ENCODE measurements at places on chromosomes 12 and 14.

- no peak for DNase-seq
Observed at GRCh38 chr14:22113401-22113800, 439.8 kb upstream of the OR4E1 start.

DNA sequence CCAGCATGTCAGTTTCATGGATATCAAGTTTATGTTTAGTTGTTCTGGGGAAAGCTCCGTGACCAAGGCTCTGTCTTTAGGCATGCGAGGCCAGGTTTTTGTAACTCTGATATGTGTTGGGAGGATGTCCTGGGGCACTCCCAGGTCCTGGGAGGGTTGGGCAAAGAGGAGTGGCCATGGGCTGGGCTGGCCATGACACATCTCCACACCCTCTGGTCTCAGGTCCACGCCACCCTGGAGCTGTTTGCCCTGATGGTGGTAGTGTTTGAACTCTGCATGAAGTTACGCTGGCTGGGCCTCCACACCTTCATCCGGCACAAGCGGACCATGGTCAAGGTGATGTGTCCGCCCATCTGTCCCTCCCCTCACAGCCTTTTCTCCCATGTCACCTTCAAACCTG lies 46.4 kb downstream of the TPCN1 start:
- no peak for DNase-seq

DNA sequence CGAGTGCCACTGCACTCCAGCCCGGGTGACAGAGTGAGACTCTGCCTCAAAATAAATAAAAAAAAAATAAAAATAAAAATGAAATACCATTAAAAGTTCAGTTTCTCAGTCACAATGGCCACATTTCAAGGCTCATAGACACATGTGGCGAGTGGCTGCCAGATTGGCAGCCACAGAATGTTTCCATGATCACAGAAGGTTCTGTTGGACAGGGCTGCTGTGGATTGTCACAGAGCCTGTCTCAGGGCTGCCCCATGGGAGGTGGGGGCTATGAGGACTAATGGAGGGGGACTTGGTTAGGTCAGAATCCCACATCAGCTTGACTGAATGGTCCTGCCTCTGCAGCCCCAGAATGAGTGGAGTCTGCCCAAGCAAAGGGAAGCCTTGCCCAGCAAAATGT lies 3.8 kb upstream of the PLA2G1B start:
- no peak for DNase-seq

- DNase-seq: no peak
Observed at GRCh38 chr14:51643140-51643539, 8.6 kb upstream of the FRMD6 start.

DNA sequence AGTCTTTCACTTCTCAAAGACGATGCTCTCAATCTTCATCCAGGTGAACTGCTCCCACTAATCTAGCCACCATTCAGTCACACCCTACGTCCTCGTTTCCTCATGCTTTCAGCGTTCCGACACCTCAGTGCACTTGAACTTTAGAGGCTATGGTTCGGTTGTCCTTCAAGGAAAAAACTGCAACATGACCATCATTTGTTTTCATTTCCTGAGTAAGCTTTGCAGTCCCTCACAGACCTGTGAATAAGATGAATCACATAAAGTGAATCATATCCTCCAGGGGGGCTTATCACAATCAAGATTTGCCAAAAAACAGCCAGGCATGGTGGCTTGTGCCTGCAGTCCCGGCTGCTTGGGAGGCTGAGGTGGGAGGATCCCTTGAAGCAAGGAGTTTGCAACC lies 80.2 kb downstream of the TMCC3 start:
- DNase-seq: no peak

- no peak for DNase-seq
Observed at GRCh38 chr14:22535126-22535525, 53.9 kb downstream of the DAD1 start.

GRCh38 chr12:120920178-120920577 lies 16.0 kb upstream of the SPPL3 start:
- DNase-seq: no peak

GRCh38 chr14:92351750-92352149 lies 28.8 kb downstream of the SLC24A4 start:
- DNase-seq: no peak

DNA sequence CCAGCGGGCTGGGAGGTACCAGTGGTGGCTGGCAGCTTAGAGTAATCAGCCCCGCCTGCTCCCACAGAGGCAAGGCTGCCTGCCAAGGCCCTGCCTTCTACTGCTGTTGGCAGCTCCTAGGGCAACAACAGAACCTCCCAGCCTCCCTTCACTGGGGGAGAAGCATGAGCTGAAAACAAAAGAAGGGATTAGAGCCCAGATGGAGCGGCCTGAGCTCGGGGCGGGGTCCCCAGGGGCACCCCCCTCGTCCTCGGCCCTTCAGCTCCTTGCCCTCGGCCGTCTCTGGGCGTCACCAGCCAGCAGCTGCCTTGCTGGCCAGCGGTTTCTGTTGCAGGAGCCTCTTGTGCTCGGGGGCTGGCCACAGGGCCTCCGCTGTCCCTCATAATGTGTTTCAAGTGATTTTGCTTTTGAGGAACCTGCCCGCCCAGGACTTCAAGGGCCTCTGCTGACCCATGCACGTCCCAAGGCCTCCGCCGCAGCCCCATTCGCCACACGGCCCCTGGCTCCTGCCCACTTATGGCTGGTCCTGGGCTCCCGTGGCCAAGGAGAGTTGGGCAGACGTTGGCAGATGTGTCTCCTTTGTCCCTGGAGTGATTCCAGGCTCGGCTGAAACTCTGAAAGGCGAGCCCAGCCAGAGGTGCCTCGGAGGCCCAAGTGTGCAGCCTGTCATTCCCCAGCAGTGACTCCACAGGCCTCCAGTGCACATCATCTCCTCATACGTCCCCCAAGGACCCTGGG lies 49.7 kb downstream of the PSMA6 start:
- no peak for DNase-seq

- DNase-seq: no peak
Observed at GRCh38 chr14:79294499-79294898, 916.8 kb downstream of the DIO2 start.

DNA sequence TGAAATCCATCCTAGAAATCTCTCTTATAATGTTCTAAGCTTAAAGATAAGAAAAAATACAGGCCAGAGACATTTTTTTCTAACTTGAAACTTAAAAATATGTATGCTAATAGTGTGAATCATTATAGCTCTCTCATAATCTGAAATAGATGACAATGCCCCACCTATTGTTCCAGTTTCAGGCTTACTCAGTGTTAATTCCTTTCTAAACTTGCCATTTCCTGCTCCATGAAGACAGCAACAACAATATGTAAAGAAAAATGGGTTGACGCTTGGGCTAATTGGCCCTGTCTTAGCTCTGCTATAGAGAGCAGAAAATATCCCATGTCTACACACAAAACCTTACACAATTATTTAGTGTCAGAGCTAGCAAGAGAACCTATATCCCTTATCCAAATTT lies 37.1 kb downstream of the LMO3 start:
- no peak for DNase-seq

GRCh38 chr14:67694791-67695393 lies 672 bp downstream of the RDH11 start:
- DNase-seq: no peak

DNA sequence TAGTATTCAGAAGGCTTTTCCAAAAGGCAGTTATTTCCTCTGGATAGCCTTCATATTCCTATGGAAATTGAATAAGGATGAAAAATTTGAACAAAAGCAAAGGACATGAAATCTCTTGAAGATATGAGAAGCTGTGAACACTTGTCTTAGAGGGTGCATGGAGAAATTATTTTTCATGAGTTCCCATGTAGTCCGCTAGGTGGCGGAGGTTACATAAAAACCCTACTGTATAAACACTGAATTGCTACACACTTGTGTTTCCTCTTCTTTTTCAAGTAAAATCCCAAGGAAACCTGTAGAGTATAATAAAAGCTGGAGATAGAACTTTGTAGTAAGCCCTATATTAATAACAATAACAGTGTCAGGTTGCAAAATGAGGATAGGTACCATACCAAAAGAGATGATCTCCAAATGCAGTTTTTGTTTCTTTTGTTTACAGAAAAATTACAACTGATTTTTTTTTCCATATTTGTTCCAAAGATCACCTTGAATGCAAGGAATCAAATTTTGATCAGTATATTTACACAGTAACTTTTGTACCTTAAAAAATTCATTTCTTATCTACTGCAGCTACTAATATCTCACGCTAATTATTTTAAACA lies 37.8 kb upstream of the OR4E1 start:
- no peak for DNase-seq

DNA sequence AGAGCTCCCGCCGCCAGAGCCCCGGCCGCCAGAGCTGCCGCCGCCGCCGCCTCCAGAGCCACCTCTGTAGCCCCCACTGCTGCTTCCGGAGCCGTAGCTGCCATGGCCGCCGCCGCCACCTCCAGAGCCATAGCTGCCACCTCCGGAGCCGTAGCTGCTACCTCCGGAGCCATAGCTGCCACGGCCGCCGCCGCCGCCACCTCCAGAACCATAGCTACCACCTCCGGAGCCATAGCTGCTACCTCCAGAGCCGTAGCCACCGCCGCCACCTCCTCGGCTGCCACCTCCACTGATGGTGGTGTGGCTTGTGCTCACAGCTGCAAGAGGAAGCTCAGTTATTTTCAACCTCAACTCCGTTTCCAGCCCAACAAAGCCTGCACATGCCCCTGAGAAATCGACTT lies 4.9 kb downstream of the KRT1 start:
- no peak for DNase-seq

DNA sequence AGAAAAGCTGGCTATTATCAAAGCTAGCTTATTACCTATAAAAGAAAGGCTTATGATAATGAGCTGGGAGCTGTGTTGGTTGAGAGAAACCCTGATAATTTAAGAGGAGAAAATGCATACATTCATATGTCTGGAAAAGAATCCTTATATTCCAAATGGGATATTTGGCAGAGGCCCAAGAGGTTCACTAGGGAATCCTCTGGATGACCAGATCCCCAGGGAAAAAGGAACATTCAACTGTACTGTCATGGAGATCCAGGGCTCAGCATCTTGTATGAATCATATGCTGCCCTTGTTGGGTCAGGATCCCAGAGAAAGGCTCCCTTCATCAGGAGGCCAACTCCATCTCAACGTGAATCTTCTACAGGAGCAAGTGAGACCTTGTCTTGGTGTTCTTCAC lies 16.6 kb upstream of the FBXO34 start:
- no peak for DNase-seq

GRCh38 chr14:35261774-35262173 lies 30.4 kb upstream of the PSMA6 start:
- DNase-seq: no peak

Data from cerebellar nuclear complex (tissue), 1 donor.